Endothelial cell (in vitro differentiated cells): ENCODE measurements at places on chromosomes 16 and 17.

DNA sequence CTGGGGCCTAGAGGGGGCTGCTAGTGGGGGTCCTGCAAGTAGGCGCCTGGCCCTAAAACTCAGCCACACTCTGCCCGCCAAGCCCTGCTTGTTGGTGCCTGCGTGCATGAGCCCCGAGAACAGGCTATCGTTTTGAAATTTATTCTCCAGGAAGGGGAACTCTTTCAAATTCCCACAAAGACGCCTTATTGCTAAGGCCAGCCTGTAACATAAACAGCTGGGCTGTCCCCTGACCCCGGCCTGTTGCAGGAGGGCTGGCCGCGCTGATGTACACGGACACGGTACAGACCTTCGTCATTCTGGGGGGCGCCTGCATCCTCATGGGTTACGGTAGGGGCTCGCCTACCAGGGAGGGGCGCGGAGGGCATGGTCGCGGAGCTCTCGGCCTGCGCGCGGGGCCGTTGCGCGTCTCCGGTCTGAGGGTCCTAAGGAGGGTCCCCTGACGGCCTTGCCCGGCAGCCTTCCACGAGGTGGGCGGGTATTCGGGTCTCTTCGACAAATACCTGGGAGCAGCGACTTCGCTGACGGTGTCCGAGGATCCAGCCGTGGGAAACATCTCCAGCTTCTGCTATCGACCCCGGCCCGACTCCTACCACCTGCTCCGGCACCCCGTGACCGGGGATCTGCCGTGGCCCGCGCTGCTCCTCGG is 4.3 kb downstream of the SLC5A2 start:
- no peak for DNase-seq

DNA sequence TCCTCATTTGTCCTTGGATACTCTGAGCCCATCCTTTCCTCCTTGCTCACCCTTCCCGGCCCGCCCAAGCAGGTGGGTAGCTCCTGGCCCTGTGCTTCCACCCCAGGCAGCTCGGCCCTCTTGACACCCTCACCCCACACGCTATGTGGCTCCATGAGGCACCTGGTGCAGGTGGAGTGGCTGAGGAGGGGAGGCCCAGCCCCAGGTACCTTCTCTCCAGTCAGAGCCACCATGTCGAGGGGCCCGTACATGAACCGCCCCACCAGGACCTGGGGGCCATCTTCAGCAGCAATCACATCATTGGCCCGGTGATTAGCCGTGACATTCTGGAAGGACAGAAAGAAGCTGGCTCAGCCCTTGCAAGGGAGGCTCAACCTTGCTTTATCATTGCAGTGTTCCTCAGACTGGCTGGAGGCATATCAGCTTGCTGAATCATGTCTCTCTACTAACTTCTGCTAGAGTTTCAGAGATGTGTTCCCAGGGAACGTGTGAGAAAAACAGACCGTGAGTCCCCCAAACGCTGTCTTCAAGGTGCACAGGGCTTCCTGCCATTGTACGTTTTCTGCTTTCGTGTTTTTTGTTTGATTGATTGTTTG is 20.3 kb downstream of the PIMREG start:
- DNase-seq, result no peak

GRCh38 chr17:47762728-47763127 is 29.7 kb downstream of the TBX21 start:
- DNase-seq, result no peak

DNA sequence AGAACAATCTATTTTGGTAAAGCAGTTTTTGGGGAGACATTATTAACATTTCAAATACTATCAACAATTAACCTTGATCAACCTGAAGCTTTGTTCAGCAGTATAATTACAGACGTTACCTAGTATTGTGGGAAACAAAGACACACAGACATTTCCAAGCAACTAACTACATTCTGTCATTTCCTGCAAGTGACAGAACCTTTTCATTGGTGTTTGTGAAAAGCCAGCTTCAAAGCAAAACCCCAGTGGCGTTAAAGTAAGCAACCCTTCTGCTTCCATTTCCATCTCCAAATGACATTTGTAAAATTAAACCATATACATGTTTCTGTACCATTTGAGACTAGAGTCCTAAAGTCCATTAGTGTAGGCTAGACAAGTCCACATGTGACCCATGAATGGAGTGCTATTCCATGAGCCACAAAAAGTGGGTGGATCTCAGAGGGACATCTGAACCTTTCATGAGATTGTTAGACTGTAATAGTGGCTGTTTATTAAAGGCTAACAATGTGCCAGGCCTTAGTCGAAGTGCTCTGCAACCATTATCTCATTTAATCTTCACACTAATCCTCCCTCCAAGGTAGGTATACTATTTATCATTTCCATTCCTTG is 101.2 kb downstream of the SSH2 start:
- no peak for DNase-seq

DNA sequence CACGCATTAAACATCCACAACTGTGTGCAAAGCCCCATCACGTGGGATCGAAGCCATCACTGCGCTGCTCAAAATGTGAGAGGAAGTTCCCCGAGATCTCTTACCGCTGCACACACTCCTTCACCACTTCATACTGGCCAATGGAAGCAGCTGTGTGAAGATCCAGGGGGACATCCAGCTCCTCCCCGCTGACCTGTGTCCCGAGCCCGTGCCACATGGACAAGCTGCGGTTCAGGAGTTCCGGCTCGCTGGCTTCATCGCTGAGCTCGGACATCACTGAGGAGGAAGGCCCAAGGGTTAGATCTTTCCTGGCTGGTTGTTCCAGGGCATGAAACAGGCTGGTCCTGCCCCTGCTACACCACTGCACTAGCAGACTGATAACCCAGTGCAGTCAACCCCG is 4.2 kb downstream of the ANKS3 start:
- no peak for DNase-seq

DNA sequence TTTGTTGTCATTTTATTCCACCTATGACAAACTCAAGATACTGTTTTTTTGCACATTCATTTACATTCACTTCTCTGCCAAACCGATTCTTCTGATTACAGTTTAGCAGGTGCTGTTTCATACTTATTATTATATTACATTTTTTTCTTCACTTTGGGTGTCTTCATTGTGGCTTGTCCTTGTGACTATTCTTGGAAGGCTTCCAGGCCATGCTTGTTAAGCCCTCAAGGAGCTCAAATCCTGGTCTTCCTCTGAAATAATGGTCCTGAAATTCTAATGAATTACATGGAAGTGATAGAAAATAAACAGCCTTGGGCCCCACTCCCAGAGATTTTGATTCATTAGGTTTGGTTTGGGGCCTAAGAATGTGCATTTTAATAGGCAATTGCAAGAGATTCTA is 1.4 kb downstream of the KRTAP2-4 start:
- DNase-seq, result no peak

DNA sequence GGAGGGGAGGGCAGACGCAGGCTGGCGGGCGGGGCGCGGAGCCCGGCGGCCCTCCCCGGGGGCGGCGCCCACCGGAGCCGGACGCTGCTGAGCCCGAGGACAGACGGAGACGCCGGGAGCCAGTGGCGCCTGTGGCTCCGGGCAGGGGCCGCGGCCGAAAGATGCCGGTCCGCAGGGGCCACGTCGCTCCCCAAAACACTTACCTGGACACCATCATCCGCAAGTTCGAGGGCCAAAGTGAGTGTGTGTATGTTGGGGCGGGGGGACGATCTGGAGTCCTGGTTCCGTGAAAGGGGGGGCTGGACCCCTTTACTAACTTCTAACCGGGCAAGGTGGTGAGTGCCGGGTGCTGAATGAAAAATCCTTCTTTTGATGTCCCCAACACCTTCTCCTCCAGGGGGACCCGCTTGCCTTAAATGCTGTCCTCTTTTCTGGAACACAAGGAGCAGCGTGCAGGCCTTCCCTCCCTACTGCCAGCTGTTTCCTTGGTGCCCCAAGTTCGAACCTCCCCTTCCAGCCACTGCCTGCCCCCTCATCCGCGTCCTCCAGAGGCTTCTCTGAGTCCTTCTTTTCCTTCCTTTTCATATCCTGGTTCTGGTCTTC is at the start of gene KCNH6:
Gene KCNH6, plus strand, starts transcription at position 106 of the 603 bp plus-strand sequence. Its CDS starts 56 bp downstream, at position 162.
- DNase-seq, result no peak

DNA sequence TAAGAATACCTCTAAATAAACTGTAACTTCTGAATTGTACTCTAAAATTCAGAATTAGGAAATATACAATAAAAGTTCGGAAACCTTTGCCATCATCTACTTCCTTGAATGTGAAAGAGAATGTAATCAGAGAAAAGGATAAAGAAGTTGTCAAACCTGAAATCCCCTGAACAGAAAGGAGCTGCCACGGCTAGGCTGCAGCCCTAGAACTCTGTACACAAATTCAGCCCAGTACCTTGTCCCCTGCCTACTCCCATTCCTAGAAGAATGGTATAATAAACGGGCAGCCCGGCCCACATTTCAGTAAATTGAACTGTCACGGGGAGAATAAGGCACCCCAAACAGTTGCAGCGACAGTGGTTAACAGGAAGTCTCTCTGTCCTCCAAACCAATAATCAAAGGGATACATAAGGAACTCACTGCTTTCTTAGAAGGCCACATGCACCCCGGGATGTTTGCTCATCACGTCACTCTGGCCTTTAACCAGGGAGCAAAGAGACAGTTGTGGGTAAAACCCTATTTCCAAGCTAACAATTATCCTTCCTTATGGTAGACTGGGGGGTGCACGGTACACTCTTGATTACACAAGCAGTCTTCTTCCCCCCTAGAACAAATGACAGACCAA is 24.3 kb upstream of the RFFL start:
- DNase-seq, result no peak

DNA sequence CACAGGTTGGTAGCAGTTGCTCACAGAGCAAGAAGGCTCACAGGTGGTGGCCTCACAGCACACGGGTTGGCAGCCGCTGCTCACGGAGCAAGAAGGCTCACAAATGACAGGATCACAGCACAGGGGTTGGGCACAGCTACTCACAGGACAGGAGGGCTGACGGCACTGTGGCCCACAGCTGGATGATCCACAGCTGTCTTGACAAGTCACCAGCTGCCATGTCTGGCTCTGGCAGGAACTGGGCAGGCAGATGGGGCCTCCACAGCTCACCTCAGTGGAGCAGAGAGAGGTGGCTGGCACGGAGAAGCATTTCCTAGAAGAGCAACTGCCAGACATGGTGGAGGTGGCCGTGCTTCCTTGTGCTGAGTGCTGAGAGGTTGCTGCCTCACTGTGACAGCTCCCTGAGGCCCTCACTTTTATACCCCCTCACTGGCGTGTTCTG is at the start of gene KRTAP16-1:
Gene KRTAP16-1, minus strand, starts transcription at position 392 of the 442 bp plus-strand sequence. Its CDS starts 56 bp downstream, at position 336.
- DNase-seq, result no peak
